ENCODE measurements at places on chromosomes 6 and 20. TPM values are rescaled to one million over a fixed set of nuclear protein-coding genes. Genes with fewer than 3 reads are reported as not detected.
A peak's percentile ranks its signal among the peaks of the same experiment; 100 is the strongest.

The ERVFRD-1 gene
- 0.30 TPM for polyA plus RNA-seq

DNA sequence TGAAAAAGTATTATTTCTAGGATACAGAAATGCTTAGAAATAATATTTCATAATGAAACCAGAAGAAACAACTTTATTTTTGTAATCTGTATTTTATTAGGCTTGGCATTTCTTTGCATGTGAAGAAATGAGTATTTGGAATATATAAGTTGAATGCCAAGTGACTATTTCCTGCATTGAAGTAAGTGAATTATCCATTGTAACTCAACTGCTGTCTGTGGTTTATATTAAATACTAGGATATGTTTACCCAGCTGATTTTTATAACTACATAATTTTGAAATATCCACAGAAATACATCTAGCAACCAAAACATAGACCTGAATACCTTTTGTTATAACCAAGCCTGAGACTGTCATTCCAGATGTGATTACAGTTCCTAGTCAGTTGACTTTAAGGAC, 207.6 kb downstream of the THBS2 start:
- no peak for DNase-seq

GRCh38 chr6:91328241-91328640, 741.4 kb upstream of the MAP3K7 start:
- DNase-seq, result no peak

- DNase-seq, result peak; percentile 84
These were observed 558 bp downstream of the XKR7 start for GRCh38 chr20:31968291-31969126.

All from renal cortex interstitium (tissue), 15 donors.